ENCODE measurements at places on chromosomes 2 and 18.
A peak's percentile ranks its signal among the peaks of the same experiment; 100 is the strongest.

DNA sequence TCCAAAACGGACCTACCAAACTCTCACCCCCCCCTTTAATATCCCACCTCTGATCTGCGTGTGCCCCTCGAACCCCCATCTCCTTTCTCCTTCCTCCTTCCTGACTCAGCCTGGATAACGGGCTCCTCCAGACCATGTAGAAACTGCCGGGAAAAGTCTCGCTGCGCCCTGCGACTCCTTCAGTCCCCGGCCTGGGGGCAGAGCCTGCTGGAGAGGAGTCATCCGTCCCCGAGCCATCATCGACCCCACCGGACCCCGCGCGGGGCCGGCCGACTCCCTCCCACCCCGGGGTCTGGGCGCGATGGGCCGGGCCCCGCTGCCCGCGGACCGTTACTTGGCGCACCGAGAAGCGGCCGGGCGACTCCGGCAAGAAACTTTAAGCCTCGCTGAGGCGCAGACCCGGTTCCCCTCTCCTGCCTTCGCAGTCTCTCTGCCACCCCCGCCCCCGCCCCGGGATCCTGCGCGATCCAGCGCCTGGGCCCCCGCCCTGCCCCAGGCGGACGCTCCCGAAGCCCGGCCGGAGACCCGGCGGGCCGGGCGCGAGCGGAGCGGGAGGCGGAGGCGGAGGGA lies 3.4 kb downstream of the ZEB2 start:
- DNase-seq: no peak

GRCh38 chr2:66252109-66252508 lies 182.8 kb upstream of the MEIS1 start:
- no peak for DNase-seq

GRCh38 chr2:84152462-84152861 lies 306.6 kb downstream of the SUCLG1 start:
- no peak for DNase-seq

GRCh38 chr2:216029416-216030129 lies 16.2 kb upstream of the MREG start:
- peak; percentile 51 for DNase-seq

- no peak for DNase-seq
Observed at GRCh38 chr2:134173338-134174016, 80.4 kb upstream of the MGAT5 start.

- DNase-seq: no peak
Observed at GRCh38 chr18:30432349-30432748, 610.2 kb downstream of the DSC3 start.

DNA sequence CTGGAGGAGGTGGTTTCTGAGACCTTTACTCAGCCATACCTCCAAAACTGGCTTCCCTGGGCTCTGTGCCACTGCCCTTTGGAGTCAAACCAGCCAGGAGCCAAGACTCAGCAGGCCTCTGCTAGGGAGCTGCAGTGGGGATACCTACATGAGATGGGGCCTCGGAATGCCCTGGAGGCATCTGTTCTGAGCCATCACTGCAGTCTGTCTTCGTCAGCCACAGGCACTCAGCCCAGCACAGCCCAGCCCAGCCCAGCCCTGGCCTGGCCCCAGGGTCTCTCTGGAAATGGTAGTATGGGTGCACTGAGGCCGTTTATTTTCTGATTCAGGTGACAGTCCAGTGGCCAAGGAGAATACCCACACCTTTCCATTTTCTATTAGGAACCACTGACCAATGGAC lies 209.8 kb downstream of the CELF4 start:
- no peak for DNase-seq

- DNase-seq: no peak
Observed at GRCh38 chr2:113111823-113112287, 15.5 kb upstream of the IL1RN start.

DNA sequence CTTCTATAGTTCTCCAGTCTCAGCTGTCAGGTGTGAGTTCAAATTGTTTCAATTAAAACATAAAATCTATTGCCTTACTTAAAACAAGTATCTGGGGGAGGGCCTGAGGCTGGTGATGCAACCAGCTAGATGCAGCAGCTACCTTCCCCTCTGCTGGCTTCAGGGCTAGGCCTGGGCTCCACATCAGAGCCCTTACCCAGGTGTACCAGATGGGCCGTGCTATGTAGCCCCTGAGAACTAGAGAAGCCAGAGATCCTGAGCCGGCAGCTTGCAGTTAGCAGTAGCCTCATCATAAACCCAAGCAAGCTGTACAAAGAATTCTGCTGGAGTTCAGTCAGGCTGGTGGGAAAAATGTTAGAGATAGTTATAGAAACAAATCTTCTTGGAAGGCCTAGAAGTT lies 97.7 kb upstream of the ACAA2 start:
- DNase-seq: no peak

GRCh38 chr2:119212139-119212800 lies 11.4 kb upstream of the STEAP3 start:
- DNase-seq: no peak

GRCh38 chr2:236531195-236531594 lies 38.4 kb upstream of the ACKR3 start:
- no peak for DNase-seq

GRCh38 chr2:71122387-71123298 lies 7.4 kb downstream of the MCEE start:
- DNase-seq: no peak

GRCh38 chr2:164797627-164798026 lies 44.0 kb downstream of the COBLL1 start:
- no peak for DNase-seq

DNA sequence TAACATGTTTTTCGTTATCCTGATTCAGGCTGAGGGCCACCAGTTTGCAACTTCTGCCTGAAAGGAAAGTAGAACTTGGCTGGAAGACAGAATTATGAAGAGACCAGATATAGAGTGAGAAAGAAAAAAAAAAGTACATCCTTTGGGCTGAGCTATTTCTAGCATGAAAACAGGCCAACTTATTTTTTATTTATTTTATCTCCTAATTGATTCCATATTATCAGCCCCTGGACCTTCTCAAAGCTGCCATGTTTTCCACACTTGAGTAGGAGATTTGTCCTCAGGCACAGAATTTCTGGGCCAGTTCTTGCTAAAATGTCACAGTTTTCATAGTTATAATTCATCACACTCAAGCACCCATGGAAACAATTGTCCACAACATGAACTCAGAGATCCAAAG lies 586.8 kb upstream of the CNTNAP5 start:
- DNase-seq: no peak

DNA sequence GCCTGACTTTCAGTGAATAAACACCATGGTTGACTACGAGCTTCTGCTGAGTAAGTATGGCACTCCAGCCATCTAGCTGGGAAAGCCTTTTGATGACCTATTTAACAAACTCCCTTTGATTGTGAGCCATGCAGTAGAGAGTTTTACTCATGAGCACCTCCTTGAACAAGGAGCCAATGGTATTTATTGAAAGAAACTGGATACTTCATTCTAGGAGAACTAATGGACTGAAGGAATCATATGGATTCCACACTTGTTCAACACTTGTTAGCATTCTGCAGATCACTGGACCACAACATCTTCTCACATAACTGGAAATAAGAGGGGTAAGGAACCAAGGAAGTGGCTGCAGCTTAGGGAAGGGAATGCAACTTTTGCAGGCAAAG lies 320.9 kb upstream of the ETAA1 start:
- no peak for DNase-seq

DNA sequence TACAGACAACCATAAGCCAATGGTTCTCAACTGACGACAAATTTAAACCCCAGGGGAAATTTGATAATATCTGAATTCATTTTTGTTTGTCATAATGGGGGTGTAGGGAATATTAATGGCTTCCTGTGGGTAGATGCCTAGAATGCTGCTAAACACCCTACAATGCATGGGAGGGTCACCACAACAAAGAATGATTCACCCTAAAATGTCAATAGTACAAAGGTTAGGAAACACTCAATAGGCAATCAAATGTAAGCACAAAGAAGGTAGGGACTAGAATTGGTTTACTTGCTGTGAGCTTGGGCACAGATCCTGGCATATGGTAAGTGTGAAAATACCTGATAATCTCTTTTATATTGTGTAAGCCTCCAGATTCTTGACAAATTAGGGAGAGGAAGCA lies 20.1 kb upstream of the FANCL start:
- DNase-seq: no peak

DNA sequence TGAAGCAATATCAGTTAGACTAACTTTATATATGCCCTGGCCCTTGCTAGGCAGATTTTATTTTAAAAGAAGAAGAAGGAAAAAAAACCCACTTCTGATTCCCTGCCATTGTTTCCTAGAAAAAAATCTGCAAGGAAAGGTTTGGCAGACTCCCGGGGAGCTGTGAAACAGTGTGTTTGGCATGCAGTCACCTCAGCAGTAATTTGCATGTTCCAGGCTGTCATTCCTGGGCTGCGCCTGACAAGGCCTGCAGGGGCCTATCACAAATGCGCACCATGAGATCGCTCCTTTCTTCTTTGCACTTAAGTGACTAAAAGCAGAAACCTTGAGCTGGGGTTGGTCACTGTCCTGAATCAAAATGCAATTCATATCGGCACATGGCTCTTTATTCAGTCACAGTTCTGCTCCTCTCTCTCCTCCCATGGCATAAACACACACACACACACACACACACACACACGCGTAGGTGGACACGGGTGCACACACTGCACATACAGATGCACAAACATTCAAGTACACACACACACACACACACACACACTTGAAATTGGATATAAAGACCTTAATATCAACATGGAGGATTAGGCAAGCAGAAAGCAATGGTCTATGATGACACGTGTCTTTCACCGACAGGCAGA lies 172.8 kb downstream of the MYT1L start:
- no peak for DNase-seq

- no peak for DNase-seq
Observed at GRCh38 chr2:100902817-100903405, 83.0 kb downstream of the NPAS2 start.

DNA sequence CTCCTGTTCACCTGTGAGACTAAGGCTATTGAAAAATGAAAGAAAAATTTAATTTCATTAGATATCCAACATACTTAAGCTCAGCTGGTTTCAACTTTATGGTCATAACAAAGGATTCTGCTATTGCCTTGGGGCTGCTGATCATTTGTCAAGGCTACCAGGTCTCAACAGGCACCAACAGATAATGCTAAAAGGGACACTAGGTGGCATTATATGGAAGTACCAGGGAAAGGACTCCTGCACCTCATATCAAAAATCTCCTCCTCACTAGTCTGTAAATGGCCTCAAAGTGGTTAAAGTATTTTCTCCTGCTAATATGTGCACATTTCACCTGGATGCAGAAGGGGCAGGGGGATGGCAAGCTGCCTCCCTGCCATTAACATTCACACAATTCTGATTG lies 167.9 kb upstream of the REG3A start:
- no peak for DNase-seq

DNA sequence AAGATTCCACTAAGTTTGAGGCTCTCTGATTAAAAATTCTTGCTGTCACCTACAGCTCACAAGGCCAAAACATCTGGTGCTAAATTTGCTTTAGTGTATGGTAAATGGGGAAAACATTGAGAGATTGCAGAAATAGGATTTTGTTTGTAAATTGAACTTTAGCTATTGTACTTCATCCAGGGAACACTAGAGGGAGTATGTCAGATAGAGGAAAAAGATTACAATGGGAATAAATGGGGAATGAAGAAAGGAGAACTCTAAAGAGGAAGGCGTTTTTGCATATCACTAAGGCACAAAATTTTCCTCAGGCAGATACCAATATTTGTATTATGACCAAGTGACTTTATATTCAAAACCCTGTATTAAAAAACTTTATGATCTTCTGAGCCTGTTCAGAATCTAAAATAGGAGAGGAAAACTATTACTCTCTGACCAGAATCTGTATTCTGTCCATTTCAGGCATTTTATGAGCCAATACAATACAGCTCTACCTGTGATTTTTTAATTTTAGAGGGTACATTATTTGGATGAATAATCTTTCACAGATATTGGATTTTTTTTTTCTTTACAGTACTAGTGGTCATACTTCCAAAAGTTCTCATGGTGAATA lies 52.3 kb upstream of the ITGB6 start:
- DNase-seq: peak; percentile 25

DNA sequence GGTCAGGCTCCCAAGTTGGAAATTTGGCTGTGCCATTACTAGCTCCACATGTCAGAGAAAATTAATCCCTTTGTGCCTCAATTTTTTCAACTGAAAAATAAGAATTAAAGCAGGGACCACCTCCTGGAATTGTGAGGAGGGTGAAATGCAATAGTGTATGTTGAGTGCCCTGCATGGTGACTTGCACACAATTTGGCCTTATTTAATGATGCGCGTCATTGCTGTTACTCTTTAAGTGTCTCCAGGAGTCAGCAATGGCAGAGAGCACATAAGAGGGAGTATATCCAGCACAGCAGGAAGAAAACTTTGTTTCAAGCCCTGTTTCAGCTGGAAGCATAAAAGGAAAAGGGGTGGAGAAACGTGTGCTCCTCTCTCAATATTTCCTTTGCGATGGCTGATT lies 215.8 kb downstream of the ALK start:
- DNase-seq: no peak

DNA sequence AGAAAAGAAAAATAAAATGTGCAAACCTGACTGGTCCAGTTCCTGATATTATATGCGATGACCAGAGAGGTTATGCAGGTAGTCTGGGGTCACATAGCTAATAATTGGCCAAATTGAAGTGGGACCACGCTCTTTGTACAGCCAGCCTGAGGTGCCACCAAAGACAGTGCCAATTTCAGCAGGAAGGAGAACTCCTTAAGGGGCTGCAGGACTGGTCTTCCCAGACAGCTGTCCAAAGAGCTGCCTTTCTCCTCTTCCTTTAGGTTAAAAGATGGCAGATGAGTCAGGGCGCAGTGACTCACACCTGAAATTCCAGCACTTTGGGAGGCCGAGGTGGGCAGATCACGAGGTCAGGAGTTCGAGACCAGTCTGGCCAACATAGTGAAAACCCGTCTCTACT lies 95.5 kb downstream of the ACKR3 start:
- DNase-seq: no peak

DNA sequence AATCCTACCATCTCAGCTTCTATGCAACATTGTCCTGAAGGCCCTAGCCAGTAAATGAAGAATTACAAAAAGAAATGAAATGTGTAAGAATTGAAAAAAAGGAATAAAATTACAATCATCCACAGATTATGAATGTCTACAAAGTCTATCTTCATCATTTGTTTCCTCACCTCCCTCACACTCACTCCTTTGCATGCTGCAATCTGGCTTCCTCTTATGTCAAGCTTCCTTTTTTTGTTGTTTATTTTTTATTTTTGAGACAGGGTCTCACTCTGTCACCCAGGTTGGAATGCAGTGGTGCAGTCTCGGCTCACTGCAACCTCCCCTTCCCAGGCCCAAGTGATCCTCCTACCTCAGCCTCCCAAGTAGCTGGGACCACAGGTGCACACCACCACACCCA lies 129.0 kb downstream of the CABYR start:
- no peak for DNase-seq

DNA sequence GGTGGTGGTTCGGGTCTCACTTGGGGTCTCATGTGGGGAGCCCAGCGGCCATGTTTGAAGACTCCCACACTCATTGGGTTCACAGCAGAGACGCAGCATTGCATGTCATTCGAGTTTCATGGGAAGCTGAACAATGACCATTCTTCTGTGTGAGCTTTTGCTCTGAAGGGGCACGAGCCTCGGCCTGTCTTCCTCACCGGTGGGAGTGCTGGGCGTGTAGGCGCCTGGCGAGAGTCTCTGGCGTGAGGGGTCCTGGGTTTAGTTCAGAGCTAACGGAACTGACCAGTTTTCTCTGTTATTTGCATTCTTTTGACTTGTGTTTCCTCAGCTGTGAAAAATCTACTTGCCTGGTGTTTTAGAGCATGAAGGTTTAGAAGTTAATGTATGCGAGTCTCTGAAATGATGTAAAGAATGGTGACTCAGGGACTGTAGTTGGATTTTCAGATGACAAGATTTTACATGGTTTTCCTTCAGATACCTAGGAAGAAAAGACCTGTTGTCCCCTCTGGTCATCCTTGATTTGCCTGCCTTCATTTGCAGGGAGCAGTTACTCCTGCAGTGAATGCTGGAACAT lies 98.1 kb downstream of the ARMC9 start:
- DNase-seq: no peak
